ENCODE measurements at places on chromosomes 16 and 17.

GRCh38 chr16:58280846-58281301, 14.0 kb downstream of the PRSS54 start:
- DNase-seq: no peak

DNA sequence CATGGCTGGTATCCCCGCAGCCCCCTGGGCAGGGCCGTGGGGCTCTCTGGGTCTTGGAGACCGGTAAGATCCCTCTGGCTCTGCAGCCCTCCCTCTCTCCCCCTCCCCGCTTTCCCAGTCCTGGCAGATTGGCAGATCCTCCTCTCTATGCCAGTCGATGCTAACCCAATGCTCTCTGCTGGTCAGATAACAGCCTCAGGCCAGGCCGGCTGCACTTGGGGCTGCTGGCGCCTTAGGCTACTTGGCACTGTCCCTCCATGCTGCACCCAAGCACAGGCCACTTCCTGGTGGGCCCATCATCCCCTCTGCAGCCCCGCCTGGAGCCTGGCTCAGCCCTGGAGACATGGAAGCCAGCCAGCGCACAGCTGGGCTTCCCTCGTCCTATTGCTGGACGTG, 81.7 kb downstream of the RTN4RL1 start:
- DNase-seq: no peak

GRCh38 chr17:17754719-17755686, 73.7 kb downstream of the RAI1 start:
- no peak for DNase-seq

- DNase-seq: no peak
These were observed 21.6 kb upstream of the ENDOV start for GRCh38 chr17:80393241-80393890.

DNA sequence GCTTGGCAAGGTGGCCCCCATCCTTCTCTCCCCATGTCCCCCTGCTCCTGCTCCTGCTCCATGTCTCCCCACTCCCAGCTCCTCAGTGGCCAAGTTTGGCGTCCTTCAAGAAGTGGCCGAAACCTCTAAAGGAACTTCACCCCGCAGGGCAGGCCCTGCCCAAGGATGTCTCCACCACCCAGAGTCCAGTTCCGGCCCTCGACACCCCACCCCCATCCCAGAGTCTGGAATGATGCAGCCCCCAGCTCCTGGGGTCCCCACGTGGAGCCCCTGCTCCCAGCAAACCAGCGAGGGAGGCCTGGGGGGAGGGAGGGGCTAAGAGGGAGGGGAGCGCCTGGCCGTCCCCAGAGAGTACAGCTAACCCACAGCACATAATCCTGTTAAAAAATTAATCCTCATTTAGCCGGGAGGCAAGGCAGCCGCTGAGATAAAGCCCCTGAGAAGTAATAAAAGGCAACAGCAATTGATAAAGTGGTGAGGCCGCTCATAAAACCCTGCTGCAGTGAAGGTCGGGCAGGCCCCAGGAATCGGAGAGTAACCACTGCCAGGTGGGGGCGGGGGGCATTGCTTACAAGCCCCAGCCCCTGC, 9.9 kb upstream of the ENPP7 start:
- no peak for DNase-seq

GRCh38 chr17:34366529-34367107, 3.6 kb upstream of the CCL1 start:
- DNase-seq: no peak

DNA sequence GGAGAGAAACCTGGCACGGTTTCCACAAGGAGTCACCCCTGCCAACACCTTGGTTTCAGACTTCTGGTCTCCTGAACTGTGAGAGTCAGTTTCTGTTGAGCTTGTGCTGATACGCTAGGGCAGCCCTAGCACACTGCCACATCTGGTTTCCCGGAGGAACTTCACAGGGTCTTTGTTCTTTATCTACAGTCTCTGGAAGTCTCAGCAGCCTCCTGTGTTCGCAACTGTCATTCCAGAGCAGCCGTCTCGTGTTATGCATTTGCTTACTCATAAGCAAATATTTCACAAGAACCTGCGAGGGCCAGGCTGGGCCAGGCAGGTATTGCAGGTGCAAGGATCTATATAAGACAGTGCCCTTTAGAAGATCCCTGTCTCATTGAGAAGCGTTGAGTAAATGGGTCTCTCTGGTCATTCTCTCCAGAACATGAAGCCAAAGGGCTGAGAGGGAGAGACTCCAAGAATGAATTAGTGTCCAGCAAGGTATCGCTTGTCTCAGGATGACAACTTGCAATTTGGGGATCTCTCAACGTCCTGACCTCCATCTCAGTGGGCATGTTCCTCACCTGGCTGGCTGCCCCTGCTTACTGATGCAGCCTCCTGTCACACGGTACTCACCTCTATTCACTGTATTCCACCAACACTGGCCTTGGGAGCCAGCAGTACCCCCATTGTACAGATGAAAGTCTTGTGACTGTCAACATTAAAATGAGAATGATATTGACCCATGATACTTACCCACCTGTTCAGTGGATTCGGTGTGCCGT, 141.2 kb downstream of the WWOX start:
- DNase-seq: no peak

DNA sequence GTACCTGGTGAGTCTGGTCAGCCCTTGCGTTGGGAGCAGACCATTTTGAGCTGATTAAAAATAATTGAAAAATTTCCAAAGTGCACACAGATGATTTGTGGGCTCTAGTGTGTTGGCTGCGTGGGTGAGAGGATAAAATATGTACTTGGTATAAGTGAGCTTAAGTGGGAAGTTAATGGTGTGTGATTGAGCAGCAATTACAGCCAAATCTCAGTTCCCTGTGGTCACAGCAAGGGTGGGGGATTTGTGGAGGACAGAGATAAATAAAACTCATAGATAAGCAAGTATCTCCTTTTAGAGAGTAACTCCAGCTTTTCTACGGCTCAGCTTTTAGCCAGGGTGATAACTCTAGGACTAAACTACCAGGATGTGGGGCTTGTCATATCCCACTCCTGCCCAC, 390.4 kb downstream of the UTP18 start:
- DNase-seq: no peak

DNA sequence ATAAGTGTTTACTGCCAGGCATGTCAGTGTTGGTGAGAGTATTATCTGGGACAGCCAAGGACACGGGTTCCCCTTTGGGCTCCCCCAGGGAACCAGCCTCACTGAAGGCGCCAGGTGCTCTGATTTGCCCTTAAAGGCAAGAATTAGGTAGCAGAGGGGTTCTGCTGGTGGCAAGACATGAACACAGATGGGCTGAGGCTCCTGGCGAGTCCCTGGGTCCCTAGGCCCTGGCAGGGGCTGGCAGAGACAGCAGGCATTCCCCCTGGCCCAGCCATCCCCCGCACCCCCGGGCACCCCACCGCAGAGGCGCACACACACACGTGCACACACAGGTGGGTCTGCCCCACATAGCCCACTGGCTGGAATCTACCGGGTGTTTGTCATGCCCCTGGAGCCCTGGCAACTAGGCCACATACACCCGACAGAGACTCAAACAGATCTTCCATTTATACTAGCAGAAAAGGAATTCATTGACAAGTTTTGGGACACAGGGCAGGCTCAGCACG, 153.3 kb downstream of the C16orf78 start:
- DNase-seq: no peak

GRCh38 chr17:4187076-4187475, 44.1 kb downstream of the CYB5D2 start:
- no peak for DNase-seq

DNA sequence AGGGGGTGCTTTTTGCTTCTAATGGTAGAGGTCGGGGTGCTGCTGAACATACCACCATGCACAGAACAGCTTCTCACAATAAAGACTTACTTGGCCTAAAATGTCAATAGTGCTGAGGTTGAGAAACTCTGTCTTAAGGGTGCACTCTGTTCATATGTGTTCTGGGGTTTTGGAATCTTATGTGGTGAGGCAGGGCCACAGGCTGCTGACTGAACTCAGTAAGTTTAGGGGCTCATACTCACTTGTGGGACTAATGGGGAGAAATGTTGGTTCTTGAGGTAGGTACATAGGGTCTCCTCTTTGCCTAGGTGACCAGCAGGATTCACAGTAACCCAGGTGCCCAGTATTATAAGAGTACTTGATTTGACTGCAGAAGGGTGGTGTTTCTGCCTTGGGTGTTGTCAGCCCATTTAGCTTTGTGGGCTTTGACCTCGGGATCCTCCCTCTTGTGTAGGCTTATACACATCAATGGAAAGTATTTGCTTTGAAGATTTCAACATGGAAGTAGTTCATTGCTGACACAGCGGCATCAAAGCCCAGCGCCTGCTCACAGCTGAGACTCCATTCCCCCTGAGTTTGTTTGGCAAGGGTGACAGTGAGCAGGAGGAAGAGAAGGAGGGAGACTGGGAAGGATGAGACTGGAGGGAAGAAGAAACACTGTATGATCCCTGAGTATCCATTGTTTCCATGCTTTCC, 17.2 kb downstream of the SLC7A6 start:
- no peak for DNase-seq

- no peak for DNase-seq
These were observed 10.1 kb downstream of the KRT39 start for GRCh38 chr17:40956401-40957254.

DNA sequence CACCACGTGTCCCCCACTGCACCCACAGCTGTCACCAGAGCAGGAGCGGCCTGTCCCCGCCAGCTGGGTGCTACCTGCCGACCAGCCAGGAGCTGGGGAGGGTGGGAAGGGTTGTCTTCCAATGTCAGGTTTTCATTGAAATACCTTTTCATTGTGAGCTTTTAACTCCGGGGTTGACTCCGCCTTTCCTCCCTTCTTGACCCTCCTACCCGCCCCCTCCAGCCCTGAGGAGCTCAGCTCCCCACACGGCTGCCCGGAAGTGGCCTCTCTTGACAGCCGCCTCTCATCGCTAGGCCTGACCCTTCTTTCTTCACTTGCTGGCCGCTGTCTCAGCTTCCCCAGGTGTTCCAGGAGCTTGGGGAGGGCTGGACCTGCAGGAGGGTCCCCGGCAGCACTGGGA, 21.2 kb upstream of the GNG13 start:
- no peak for DNase-seq

DNA sequence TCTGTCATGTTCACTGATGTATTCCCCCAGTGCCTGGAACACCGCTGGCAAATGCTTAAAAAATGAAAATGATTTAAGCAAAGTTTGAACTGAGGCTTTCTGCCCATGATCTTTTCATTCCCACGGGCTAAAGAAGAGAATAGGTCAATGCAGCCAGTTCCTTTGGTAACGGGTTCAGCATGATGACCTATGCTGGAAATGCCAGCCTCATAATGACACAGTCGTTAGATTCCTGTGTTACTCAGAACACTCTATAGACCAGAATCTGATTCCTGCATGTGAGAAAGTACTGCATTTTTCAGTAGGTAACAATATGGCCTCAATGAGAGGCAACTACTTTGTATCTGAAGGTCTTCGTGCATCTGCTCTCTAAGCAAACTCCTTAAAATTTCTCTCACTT, 19.1 kb upstream of the LIMD2 start:
- DNase-seq: no peak

DNA sequence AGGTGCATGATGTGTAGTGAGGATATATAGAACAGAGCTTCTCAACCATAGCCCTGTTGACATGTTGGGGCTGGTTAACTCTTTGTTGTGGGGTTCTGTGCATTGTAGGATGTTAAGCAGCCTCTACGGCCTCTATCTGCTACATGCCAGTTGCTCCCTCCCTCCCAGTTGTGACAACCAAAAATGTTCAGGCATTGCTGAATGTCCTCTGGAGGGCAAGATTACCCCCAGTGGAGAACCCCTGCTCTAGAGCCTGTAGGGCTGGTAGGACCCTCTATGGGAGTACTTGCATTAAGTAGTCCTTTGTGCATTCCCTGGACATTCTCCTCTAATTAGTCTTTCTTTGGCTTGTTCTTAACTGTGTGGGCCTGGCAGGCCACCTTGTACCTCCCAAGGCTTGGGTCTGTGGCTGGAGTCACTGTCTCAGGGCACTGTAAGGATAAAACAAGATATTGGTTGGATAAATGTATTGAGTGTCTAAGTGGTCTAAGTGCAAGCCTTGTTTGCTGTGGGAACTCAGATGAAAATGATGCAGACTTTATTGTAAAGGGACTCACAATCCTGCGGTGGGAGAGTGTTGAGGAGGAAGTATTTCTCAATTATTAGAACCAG, 19.8 kb upstream of the MYO1D start:
- DNase-seq: no peak

DNA sequence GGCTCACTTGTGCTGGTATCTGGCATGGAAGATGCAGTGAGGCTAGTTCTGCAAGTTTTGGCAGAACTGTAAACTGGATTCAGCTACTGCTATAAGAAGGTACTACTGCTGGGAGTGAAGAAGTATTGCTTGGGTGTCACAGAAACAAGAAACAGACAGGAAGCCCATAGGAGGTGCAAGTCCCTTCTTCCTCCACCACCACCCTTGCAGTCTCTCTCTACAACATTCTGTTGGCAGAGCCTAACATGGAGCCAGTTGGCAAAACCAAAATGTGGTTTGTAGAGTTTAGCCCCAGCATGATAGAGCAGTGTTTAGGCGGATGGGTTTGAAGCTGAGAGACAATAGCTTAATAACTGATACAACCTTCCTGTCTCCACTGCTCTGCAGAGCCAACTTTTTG, 72.6 kb downstream of the NLK start:
- no peak for DNase-seq

GRCh38 chr16:80120899-80121521, 419.8 kb upstream of the DYNLRB2 start:
- no peak for DNase-seq

GRCh38 chr16:86217891-86218270, 292.4 kb upstream of the FOXF1 start:
- no peak for DNase-seq

GRCh38 chr17:43373356-43373755, 25.4 kb upstream of the ARL4D start:
- no peak for DNase-seq

GRCh38 chr17:44310188-44310587, 1.8 kb downstream of the RUNDC3A start:
- DNase-seq: no peak

DNA sequence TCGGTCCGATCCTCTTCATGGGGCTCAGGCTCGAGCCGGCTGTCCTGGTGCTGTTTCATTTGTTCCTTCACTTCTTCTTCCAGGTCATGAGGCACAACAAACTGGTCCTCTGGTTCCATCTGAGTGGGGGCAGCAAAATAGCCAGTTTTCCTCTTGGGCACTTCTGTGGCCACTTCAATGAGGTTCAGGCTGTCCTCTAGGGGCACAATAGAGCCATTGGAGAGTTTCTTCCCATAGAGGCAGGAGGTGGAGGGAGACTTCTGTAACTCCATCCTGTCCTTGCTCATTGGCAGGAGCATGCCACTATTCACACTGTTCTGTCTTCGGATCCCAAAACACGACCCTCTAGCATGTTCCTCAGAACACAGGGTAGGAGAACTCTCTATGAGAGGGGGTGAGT, 22.9 kb downstream of the MARVELD3 start:
- no peak for DNase-seq
